ENCODE measurements at places on chromosomes 4 and X. TPM values are rescaled to one million over a fixed set of nuclear protein-coding genes. Genes with fewer than 3 reads are reported as not detected.

The MAB21L2 gene
- total RNA-seq, result not detected

The P2RY4 gene
- 0.36 TPM for total RNA-seq

The RIBC1 gene
- 1.1 TPM for total RNA-seq

The P2RY10 gene
- total RNA-seq, result 10.4 TPM

The GAGE12F gene
- not detected for total RNA-seq

The SPANXN3 gene
- not detected for total RNA-seq

The CXCL5 gene
- total RNA-seq, result not detected

The BEX2 gene
- 2.6 TPM for total RNA-seq

The UGT8 gene
- not detected for total RNA-seq

The RNF212 gene
- total RNA-seq, result 0.89 TPM

The MID1 gene
- total RNA-seq, result not detected

The NEUROG2 gene
- not detected for total RNA-seq

The NPY2R gene
- total RNA-seq, result not detected

The KIAA1210 gene
- not detected for total RNA-seq

The HOPX gene
- total RNA-seq, result 100 TPM

The MSANTD1 gene
- 2.0 TPM for total RNA-seq

The C1QTNF7 gene
- total RNA-seq, result not detected

The DACH2 gene
- not detected for total RNA-seq

The GPRASP1 gene
- total RNA-seq, result 1.9 TPM

The TMPRSS11F gene
- total RNA-seq, result not detected

The SOWAHB gene
- not detected for total RNA-seq

The FAM53A gene
- 6.2 TPM for total RNA-seq

The MAGEB17 gene
- total RNA-seq, result not detected

The BST1 gene
- total RNA-seq, result 1.5 TPM

The SLC2A9 gene
- 1.8 TPM for total RNA-seq

The MAGEA2B gene
- total RNA-seq, result not detected

The P2RY8 gene
- 19.5 TPM for total RNA-seq

The REPS2 gene
- 0.20 TPM for total RNA-seq

The OGT gene
- 356 TPM for total RNA-seq

The BCOR gene
- 56.7 TPM for total RNA-seq

The FATE1 gene
- total RNA-seq, result not detected

The DCUN1D4 gene
- 30.4 TPM for total RNA-seq

The PAGE5 gene
- total RNA-seq, result not detected

The TASL gene
- total RNA-seq, result 7.2 TPM

The VCX gene
- not detected for total RNA-seq

The MEPE gene
- not detected for total RNA-seq

The SHOX gene
- total RNA-seq, result not detected

The KDR gene
- total RNA-seq, result not detected

The TMSB15C gene
- 2.0 TPM for total RNA-seq

The BEX5 gene
- total RNA-seq, result 3.0 TPM

The DMP1 gene
- not detected for total RNA-seq

The NUP62CL gene
- total RNA-seq, result 1.1 TPM

The HTN3 gene
- total RNA-seq, result not detected

The SLC34A2 gene
- not detected for total RNA-seq

The TCEAL2 gene
- not detected for total RNA-seq

The AFM gene
- total RNA-seq, result not detected

The GNL3L gene
- 91.0 TPM for total RNA-seq

The CCDC120 gene
- 5.3 TPM for total RNA-seq

The AFF2 gene
- 5.1 TPM for total RNA-seq

The VGLL1 gene
- total RNA-seq, result not detected

The NUDT10 gene
- 0.38 TPM for total RNA-seq

The GYPB gene
- not detected for total RNA-seq

The TRIM60 gene
- total RNA-seq, result not detected
